Left renal pelvis (tissue), 4 donors: ENCODE measurements at places on chromosomes 5 and 9.

DNA sequence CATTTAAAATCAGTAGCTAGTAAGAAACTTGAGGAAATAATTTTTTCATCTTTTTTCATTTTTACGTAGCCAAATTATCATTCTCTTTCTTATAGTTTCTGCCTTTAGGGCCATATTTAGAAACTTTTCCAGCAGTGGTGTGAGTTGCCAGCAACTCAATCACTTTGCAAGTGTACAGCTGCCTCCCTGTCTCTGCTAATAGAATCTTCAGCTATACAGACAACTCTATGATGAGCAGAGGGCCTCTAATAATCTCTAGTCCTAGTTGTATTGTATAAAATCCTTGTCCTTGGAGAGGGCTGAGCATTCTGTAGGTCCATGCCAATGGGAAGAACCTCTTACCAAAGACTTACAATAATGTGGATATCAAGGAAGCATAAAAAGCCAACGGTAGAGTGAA lies 11.5 kb upstream of the SHOC1 start:
- DNase-seq: no peak

DNA sequence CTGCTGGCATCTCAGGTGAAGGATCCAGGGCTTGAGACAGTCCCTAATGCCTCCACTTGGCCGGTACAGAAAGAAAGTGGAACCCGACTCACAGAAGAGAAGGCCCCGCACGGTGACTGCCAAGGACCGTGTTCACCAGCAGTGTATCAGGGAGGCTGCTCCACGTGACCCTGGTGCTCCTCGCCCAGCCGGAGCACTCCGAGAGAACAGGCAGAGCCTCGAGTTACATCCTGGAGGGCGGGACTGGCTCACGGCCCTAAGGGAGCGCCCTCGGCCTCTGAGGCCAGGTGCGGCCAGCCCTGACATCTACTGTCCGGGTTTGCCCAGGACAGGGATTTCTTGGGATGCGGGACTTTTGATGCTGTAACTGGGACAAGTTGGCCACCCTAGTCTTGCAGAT lies 104.0 kb upstream of the SARDH start:
- DNase-seq: no peak

GRCh38 chr9:138101444-138102234 lies 224.1 kb downstream of the CACNA1B start:
- no peak for DNase-seq

GRCh38 chr5:53399926-53400697 lies 80.3 kb upstream of the FST start:
- no peak for DNase-seq

DNA sequence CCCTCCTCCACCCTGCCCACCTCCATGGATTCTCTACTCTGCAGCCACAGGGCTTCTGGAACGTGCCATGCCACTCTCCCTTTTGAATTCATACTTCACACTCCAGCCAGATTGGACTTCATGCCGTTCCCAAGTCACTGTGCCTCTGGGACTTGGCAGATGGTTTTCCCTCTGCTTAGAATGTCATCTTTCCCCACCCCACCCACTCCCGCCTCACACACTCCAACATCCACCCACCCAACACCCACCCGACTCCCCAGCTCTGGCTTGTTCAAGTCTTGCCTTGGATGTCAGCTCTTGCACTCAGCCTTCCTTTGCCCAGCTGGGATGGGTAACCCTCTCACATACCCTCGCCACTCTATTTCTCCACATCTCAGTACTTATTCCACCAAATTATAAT lies 142.1 kb upstream of the DHFR start:
- no peak for DNase-seq

GRCh38 chr5:101605700-101606099 lies 690.4 kb downstream of the SLCO4C1 start:
- DNase-seq: no peak

DNA sequence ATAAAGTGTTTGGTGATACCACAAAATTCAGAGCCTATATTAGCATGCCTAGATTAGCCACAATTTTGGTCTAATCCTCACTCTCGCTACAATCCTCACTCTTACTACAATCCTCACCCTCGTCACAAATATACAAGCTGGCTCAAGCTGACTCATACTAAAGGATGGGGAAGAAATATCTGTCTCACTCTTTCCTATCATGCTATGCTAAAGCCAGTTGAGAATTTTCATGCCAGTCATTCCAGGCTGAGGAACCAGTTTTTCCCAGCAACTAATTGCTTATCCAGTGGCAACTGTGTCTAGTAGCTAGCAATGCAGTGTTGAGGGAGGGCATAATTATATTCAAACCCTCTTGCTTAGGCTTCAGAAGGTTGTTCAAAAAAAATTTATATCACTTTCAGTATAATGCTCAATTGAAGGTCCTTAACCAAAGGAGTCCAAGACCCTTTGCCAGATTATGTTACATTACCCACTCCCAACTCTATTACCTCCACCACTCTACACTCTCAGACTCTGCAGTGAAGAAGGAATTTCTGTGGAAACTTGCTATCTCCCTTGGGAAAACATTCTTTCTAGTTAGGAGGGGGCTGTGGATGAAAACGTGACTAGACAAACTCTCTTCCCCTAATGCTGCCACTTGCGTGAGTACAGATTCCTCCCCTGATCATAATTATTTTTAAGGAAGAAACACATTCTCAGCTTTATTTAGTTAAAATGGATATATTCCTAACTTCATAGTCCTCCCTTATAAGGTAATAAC lies 810.3 kb upstream of the ACO1 start:
- DNase-seq: no peak

GRCh38 chr9:9177081-9177480 lies 1377.5 kb upstream of the DMAC1 start:
- DNase-seq: no peak

GRCh38 chr5:150399524-150400211 lies 13.0 kb downstream of the CD74 start:
- DNase-seq: no peak

- DNase-seq: no peak
Measured at GRCh38 chr5:119582987-119583386, 46.4 kb upstream of the FAM170A start.

- no peak for DNase-seq
Measured at GRCh38 chr5:135710045-135710675, 124.3 kb upstream of the SLC25A48 start.

DNA sequence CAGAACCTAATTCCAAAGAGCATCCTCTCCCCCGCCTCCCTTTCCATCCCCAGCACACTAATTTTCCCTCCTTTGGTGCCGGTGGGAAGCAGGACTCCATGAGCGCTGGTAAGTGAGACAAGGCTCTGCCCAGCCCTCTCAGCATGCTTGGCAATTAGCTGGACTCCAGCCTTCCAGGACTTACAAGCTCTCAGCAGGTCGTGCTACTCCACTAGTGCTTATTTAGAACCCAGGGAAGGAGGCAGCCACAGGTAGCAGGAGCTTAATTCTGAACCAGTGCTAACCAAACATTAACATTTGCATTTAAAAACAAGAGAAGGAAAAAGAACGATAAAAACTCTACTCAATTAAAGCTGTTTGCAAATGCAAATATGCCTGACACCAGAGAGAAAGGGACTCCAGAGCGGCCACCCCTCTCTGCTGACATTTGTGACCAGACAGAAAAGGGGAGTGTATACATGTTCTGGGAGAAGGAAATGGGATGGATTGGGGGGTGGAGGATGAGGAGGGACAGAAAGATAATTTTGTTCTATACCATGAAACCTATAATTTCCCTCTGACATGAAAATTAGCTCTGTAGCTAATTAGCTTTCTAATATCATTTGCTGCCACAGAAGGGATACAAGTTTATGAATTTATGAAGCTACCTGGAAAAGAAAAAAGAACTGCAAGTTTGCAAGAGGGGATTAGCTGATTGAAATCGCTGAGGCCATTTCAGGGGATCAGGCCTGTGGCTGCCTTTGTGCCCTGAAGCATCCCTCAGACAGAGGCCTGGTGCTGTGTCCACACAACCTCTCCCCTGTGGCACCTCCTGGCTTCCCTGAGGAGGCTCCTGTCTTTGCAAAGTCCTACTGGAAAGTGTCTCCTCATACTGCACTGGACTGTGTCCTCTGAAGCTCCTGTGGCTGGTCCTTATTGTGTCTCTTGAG lies 266.3 kb downstream of the SEC61B start:
- no peak for DNase-seq

DNA sequence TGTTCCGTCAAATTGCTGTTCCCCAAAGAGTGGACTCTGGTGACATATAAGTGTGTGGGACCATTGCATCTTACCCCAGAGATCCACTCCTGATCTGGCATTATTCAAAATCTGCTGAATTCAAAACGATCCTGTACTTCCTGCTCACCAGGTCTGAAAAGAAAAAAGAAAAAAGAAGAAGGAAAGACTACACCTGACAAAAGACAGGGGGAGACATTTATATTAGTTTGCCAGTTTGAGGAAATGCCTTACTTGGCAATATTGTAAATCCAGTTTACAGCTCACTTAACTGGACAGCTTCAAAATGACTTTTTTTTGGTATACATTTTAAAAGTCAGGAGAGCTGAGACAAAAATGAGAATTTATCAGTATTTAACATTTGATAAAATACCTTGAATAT lies 15.0 kb upstream of the GRHPR start:
- no peak for DNase-seq

DNA sequence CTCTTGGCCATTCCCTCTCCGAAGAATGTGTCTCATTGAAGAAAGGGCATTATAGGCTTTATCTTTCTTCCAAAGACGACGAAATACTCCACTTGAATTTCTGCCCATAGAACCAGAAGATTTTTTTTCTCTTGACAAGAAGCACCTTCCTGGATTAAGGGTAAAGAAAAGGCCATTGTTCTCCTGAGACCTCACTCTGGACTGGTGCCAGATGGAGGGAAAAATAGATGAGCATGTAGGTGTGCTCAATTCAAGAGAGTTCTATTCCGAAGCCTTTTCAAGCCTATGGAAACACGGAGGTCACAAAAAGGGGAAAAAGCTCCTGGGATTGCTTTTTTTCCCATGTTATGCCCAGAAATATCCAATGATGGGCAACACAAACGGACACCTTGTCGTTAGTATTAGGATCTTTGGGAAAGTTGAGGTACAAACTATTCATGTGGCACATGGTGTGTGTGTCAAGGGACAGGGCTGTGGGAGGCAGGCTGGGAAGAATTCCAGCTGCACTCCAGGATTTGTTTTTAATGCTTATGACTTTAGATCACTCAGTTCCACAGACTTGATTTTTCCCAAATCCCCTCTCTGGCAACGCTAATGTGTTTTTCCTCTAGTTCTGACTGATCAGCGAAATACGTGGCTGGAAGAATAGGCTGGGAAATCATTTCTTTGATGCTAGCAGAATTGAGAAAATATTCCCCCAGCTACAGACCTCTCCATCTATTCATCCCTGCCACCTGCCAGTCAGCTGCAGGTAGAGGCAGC lies 89.9 kb downstream of the SIL1 start:
- no peak for DNase-seq

GRCh38 chr9:98807070-98807813 lies at the start of gene GALNT12:
TSS of gene GALNT12 (plus strand) at chr9:98807670. CDS start at chr9:98807699, 29 bp downstream.
- no peak for DNase-seq

DNA sequence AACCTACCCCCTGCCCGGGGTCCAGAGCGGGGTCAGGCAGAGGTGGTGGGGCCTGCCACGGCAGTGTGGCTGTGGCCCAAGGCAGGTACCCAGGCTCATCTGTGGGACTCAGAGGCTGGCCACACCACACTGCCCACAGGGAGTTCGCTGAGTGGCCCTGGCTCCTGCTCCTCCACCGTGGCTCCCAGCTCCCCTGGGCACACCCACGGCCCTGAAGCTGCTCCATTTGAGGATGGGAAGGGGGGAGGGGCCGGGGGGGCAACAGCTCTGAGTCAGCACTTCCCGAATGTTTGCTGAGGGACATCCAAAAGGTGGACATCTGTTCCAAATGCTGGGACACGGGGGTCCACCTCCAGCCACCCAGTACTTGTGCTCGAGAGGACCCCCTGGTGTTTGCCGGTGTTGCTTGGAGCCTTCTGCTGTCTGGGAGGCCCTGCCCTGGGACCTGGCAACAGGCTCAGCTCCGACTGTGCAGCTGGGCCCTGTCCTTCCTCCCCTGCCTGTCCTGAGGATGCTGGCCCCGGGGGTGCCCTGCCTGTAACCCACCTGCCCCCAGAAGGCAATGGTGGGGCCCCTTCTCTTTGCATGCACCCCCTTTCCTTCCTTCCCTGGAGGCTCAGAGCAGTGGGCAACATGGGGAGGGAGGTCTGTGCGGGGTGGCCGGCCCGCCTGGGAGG lies 2.5 kb upstream of the NRARP start:
- no peak for DNase-seq

DNA sequence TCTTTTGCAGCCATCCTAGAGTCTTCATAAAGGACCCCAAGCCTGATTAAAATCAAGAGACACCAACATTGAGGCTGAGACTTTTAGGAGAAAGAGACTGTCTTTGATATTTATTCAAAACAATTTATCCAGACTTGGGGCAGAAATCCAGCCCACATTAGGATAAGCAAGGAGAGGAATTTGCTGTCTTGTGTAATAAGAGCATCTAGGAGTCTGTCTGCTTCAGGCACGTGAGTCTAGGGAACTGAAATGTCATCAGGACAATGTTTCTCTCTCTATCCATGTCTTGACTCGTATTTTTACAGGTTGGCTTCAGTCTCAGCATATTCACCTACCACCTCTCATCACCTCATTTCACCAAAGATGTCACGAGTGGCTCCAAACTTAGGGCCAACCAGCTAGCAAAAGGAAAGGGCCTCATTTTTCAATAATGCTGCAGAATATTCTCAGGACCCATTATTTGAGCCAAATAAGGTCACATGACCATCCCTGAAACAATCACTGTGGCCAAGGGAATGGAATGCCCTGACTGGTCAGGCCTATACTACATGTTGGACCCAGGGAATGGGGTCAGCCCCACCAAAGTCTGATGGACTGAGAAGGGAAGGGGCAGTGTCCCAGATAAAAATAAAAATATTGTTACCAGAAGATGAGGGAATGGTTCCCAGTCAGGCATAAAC lies 70.3 kb upstream of the SAP30L start:
- DNase-seq: no peak

GRCh38 chr9:79701651-79702050 lies 129.9 kb downstream of the TLE4 start:
- no peak for DNase-seq

GRCh38 chr5:81268521-81269196 lies 32.7 kb upstream of the ZCCHC9 start:
- no peak for DNase-seq

DNA sequence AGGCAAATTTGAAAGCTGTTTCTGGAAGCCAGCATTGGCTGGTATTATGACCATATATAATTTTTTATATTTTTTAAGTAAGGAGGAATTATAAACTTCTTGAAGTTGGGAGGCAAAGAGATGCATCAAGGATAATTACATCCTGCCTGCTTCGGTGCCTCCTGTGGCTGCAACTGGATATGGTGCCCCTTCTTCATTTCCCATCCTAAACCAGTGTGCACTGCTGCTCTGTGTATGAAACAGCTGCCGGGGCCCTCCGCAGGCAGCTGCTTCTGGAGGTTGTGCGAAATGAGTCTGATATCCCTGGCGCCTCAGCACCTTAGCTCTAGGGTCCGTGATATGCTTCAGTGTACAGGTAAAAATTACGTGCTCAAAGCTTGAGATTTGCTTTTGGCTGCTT lies 304.2 kb downstream of the ENC1 start:
- DNase-seq: no peak
